ENCODE measurements at places on chromosomes 7 and 10.

DNA sequence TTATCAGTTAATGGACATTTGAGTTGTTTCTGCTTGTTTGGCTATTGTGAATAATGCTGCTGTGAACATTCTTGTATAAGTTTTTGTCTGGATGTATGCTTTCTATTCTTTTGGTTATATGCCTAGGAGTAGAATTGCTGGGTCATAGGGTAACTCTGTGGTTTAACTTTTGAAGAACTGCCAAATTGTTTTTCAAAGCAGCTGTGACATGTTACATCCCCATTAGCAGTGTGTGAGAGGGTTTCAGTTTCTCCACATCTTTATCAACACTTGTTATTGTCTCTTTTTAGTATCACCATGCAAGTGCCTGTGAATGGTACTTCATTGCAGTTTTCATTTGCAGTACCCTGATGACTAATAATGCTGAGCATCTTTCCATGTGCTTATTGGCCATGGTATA is 2.1 kb upstream of the NDUFB8 start:
- no peak for DNase-seq

DNA sequence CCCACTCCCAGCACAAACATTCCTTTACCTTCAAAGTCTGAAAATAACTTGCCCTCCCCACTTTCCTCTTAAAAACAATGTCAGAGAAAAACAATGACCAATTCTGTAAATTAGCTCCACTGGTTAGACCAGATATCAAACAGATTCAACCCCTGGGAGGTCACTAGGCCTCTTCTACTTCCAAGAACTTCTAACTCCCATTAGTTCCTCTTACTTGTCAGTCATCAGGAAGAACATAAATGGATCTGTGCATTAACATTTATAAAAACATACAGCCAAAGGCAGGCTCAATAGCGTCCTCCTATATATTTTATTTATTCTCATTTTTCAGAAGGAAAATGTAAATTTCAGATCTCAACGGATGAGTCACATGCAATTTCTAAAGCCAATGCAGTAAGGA is 2.2 kb downstream of the ELAPOR2 start:
- DNase-seq, result no peak

- DNase-seq, result no peak
Observed at GRCh38 chr7:114970308-114970707, 48.4 kb downstream of the MDFIC start.

- no peak for DNase-seq
Observed at GRCh38 chr7:155588468-155588998, 42.2 kb upstream of the CNPY1 start.

DNA sequence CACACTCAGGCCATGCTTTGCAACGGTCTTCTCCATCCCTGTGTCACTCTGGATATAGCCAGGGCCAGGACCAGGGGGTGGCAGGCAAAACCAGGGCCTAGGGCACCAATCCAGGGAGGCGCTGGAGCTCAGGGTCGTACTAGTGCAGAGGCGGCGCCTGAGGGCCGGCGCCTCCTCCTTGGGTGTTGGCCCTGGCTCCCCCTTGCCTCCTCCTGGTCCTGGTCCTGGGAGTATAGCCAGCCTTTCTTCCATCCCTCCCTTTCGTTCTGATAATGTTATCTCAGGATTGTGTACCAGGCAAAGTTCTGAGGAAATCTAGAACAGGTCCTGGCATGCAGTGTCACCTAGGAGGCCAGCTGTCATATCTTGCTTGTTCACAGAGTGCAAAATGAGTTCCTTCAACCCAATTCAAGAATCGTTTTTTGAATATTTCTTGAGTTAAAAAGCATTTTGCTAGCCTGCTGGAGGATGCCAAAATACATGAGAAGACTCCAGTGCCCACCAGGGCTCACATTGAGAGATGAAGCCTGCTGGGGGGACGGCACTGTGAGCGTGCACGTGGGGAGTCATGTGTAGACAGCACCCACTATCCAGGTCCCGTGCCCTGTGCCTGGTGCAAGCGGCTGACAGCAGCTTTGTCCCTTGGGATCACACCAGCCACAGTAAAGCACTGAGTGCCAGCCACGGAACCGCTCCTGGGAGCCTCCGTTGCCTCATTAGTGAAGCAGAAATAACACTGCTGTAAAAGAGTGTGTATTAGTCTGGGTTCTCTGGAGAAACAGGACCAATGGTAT is 106.9 kb upstream of the C7orf33 start:
- no peak for DNase-seq

- DNase-seq, result no peak
Observed at GRCh38 chr10:126904516-126904817, 761 bp upstream of the DOCK1 start.

- no peak for DNase-seq
Observed at GRCh38 chr10:34530778-34531177, 284.3 kb downstream of the PARD3 start.

DNA sequence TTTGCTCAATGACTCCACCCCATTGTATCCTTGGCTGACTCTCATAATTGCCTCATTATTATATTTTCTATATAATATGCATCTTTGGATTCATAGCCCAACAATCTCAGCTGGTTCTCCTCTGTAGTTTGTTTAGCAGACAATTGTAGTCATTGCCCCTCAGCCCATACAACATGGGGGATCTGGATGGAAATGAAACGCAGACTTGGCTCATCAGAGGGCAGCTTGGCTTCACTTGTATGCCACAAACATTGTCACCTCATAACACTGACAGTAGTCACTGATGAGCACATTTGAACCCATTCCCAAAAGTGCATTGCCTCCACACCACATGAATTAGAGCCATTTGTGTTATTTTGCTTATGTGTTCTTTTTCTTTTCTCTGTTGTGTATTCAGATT is 963.8 kb downstream of the LRMDA start:
- no peak for DNase-seq

Measured in activated naive CD4-positive, alpha-beta T cell treated with anti-CD3 and anti-CD28 coated beads, Interleukin-2, amount 50 U/mL, for 16 hours (primary cell).